ENCODE measurements at places on chromosomes 2 and 18.

DNA sequence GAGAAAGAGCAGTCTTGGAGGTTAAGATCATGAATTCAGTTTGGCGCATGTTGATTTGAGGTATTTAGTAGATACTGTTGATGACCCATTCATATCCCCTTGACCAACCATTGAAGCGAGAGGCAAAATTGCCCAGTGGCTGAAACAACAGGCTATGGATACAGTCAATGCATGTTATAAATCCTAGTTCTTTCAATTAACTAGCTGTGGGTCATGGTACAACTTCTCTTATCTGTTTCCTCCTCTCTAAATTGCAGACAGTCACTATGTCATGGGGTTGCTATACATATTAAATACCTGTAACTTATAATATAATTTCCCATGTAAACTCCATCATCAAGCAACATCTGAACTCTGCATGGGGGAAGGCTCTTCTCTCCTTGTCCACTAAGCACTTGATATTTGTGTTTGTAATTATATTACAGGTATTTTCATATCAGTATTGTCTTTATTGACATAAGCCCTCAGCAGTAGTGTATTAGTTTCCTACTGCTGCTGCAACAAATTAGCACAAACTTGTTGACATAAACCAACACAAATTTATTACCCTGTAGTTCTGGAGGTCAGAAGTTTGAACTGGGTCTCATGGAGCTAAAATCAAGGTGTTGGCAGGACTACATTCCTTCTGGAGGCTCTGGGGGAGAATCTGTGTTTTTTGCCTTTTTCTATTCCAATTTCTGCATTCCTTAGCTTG lies 61.7 kb upstream of the ACTR3 start:
- no peak for DNase-seq

GRCh38 chr2:79994965-79995364 lies 309.6 kb downstream of the LRRTM1 start:
- DNase-seq: no peak

GRCh38 chr2:217934321-217935131 lies 68.3 kb downstream of the TNS1 start:
- DNase-seq: no peak

- no peak for DNase-seq
Measured at GRCh38 chr2:8169443-8169842, 512.4 kb upstream of the ID2 start.

- DNase-seq: no peak
Measured at GRCh38 chr2:47485177-47485576, 82.2 kb downstream of the MSH2 start.

GRCh38 chr2:135913727-135914365 lies 37.6 kb upstream of the MCM6 start:
- peak; percentile 12 for DNase-seq

DNA sequence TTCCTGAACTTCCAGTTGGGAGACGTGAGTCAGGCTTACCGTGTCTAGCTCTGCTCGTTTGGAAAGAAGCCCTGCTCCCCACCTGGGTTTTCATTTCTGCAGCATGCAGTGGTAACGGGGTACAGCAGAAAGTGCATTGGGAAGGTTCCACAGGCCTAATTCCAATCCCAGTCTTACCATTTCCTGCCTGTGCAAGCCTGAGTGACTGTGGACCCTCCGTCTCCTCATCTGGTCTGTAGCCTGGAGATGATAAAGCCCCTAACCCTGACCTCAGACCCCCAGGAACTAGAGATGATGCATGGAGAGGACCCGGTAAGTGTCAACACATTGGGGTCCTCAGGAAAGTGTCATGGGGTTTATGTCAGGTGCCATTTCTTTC lies 5.8 kb upstream of the PSD4 start:
- DNase-seq: no peak

GRCh38 chr18:56148373-56148772 lies 490.0 kb downstream of the TXNL1 start:
- DNase-seq: no peak

GRCh38 chr18:77366720-77367641 lies 117.3 kb downstream of the GALR1 start:
- no peak for DNase-seq

DNA sequence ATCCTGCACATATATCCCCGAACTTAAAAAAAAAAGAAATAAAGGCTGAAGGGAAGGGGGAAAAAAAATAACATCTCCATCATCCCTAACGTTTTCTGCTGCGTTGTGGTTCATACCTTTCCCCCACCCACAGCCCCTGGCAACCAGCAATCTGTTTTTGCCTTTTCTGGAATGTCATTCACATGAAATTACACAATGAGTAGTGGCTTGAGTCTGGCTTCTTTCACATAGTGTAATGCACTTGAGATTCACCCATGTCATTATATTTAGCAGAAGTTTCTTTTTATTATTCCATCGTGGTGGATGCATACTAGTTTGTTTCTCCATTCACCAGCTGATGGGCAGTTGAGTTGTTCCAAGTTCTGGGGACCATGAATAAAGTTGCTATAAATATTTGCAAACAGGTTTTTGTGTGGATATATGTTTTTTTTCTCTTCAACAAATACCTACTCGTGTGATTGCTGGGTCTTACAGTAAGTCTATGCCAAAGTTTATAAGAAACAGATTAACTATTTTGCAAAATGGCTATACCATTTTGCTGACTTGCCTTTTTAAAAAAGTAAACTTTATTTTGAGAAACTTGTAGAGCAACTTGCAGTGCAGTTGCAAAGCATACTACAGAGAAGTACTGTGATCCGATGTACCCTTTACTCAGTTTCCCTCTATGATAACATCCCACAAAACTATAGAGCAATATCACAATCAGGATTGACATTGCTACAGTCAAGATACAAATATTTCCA lies 322.5 kb downstream of the LPIN1 start:
- DNase-seq: no peak

- no peak for DNase-seq
Measured at GRCh38 chr2:199966976-199967375, 11.6 kb downstream of the MAIP1 start.

DNA sequence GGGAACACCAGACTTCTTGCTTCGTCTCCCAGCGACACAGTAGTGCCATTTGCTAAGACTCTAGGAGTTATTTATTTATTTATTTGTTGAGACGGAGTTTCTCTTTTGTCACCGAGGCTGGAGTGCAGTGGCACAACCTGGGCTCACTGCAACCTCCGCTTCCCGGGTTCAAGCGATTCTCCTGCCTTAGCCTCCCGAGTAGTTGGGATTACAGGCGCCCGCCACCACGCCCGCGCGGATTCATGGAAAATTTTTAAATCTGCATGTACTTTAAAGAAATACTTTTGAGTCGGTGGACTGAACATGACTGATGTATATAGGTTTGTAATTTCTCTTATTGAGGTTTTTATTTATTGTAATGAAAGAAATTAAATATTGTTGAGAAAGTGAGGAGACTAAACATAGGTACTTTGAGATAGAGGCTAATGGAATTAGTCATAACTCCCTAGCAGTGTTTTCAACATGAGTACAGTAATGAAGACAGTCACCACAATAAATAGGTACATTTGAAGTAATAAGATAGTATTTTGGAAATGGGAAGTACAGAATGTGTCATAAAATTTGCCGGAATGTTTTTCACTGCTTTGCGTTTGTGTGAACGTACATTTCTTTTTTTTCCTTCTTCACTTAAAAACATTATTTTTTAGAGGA lies 983 bp downstream of the MTX2 start:
- DNase-seq: no peak

DNA sequence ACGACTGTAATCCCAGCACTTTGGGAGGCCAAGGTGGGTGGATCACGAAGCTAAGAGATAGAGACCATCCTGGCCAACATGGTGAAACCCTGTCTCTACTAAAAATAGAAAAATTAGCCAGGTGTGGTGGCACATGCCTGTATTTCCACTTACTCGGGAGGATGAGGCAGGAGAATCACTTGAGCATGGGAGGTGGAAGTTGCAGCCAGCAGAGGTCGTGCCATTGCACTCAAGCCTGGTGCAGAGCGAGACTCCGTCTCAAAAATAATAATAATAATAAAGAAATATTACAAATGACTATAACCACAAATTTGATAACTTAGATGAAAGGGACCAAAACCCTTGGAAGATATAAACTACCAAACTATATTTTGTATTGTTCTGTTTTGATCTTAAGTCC lies 226.3 kb upstream of the GULP1 start:
- no peak for DNase-seq

DNA sequence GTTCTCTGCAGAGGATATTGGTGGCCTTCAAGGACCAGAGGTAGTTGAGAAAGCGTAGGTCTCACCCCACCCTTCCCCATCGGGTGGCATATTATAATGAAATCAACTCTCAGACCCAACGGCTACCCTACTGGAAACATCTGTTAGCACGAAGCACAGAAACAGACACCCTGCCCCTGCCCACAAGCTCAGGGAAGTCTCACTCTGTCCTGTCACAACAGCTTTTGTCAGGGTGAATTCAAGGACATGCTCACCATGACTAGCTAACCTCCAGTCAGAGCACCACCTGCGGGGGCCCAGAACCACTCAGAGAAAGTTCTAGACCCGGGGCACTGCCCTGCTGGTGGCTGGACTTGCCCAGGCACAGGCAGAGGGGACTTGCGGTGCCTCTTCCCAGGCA lies 3.5 kb upstream of the B3GNT7 start:
- no peak for DNase-seq

- no peak for DNase-seq
Measured at GRCh38 chr2:216985658-216986141, 125.8 kb upstream of the TNP1 start.

GRCh38 chr2:237490009-237490711 lies 3.1 kb downstream of the MLPH start:
- DNase-seq: no peak

DNA sequence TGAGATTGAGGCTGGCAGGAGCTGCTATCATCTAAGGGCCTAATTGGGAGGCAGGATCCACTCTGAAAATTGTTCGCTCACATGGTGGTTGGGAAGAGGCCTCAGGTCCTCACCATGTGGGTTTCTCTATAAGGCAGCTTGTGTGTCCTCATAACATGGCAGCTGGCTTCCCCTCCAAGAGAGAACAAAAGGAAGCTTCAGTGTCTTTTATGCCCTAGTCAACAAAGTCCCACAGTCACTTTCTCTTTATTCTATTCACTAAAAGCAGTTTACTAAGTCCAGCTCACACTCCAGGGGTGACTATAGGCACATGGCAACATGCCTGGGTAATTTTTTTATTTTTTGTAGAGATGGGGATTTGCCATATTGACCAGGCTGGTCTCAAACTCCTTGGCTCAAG lies 5.8 kb upstream of the ITGAV start:
- DNase-seq: no peak

DNA sequence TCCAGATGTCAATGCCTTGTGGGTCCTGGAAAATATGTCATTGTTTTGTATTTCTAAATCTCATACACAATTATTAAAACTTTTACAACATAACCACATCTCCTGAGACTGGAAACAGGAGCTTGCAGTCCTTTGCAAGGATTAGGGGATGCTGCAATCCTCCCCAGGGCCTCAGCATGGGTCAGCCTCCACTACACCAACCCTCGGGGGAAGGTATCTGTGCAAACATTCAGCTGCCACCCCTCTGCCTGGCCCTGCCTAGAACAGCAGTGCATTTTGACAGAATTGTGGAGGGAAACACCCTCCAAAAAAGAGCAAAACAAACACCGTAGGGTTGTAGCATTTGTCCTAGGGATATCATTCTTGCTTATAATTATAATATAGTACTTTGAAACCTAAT lies 4.2 kb upstream of the UPP2 start:
- no peak for DNase-seq

GRCh38 chr2:237572742-237573101 lies 6.3 kb downstream of the PRLH start:
- DNase-seq: no peak

DNA sequence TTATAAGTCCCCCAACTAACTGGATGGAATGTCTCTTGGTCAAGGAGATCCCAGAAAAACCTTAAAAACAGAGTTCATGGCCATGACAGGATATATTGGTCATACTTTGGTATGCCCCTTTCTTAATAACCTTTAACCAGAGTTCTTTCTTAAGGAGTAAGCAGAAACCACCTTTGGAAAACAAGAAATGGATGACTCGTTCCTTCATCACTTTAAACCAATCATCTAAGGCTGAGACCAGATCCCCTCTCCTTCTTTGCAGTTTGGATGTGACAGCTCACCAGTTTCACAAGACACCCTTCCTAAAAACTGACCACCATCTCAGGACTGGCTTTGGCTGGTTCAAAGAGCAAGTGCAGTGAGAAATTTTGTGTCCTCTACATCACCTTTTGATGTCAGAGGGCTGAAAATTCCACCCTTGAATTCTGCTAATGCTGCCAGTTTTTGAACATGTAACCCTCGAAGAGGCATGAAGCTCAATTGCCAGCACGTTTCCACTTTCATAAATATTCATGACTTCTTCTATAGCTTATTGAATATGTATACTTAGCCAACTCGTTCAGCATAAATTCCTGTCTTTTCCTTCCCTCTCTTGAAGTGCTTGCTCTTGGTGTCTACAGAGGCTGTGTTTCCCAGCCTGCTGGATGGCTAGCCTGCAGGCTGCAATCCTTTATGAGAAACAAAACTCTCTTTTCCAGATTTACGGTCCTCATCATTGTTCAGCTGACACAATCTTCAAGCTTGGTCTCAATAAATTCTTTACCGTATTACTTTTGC lies 1323.5 kb upstream of the TMEFF2 start:
- DNase-seq: no peak

GRCh38 chr2:159933727-159934049 lies 128.7 kb downstream of the PLA2R1 start:
- no peak for DNase-seq

DNA sequence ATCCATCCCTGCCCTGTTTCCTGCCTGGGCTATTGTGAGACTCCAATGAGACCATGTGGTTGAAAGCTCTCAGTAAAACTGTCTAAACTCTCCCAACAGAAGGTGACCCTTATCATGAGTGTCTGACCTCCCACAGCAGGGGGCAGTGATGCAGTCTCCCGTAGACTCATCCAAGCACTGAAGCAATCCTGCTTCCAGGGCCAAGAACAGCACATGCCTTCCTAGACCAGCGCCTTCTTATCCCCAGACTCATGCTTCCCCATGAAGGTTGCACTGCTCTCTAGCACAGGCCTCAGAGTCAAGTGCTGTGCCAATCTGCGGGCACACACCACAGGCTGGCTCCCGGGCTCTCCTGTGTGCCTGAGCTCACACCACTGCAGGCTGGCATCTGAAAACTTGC lies 112.3 kb downstream of the TNS1 start:
- no peak for DNase-seq

- DNase-seq: no peak
Measured at GRCh38 chr18:74126684-74127655, 20.7 kb downstream of the FBXO15 start.

DNA sequence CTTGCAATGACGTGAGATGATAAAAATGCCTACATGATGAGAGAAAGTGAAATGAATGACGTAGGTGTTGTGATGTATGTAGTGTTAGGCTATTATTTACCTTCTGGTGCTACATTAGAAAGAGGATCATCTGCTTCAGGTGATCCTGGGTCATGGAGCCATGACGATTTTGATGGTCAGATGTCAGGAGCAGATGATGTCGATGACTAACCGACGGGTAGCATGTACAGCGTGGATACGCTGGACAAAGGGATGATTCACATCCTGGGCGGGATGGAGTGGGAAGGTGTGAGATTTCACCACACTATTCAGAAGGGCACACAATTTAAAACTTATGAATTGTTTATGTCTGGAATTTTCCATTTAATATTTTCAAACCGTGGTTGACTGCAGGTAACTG lies 43.5 kb upstream of the ACVR1C start:
- DNase-seq: no peak

Measured in Panc1 (cell line).